ENCODE measurements at places on chromosomes 6 and 20. TPM values are rescaled to one million over a fixed set of nuclear protein-coding genes. Genes with fewer than 3 reads are reported as not detected.

The APOBEC2 gene
- not detected for total RNA-seq

The METTL24 gene
- total RNA-seq: 0.44 TPM

The POM121L2 gene
- total RNA-seq: not detected

The OARD1 gene
- 8.8 TPM for total RNA-seq

The FUCA2 gene
- 131 TPM for total RNA-seq

The PHACTR2 gene
- 52.9 TPM for total RNA-seq

The PRR18 gene
- not detected for total RNA-seq

The ECT2L gene
- total RNA-seq: not detected

The RIN2 gene
- 59.2 TPM for total RNA-seq

The SCUBE3 gene
- total RNA-seq: 0.44 TPM

The SIRPG gene
- total RNA-seq: not detected

The IRF4 gene
- under 0.01 TPM for total RNA-seq

The SEMG1 gene
- not detected for total RNA-seq

The RAB5IF gene
- 71.6 TPM for total RNA-seq

The FILIP1 gene
- 0.29 TPM for total RNA-seq

The VGLL2 gene
- total RNA-seq: not detected

The OR2J2 gene
- total RNA-seq: not detected

The SLC52A3 gene
- not detected for total RNA-seq

The NCOA6 gene
- 4.8 TPM for total RNA-seq

The CDH22 gene
- not detected for total RNA-seq

The BEND3 gene
- total RNA-seq: 0.73 TPM

The TSBP1 gene
- total RNA-seq: not detected

The SEL1L2 gene
- not detected for total RNA-seq

The TEAD3 gene
- 13.5 TPM for total RNA-seq

The CCNC gene
- 73.3 TPM for total RNA-seq

The PPP1R16B gene
- under 0.01 TPM for total RNA-seq

The ZNF831 gene
- total RNA-seq: not detected

The PRND gene
- total RNA-seq: not detected

The EPHA7 gene
- total RNA-seq: not detected

The POU5F1 gene
- total RNA-seq: 0.33 TPM

The HLA-DRA gene
- total RNA-seq: 0.17 TPM

The CLPSL2 gene
- not detected for total RNA-seq

The LHFPL5 gene
- total RNA-seq: not detected

The HSP90AB1 gene
- total RNA-seq: 491 TPM

The RIPOR3 gene
- total RNA-seq: 10.6 TPM

The TGM3 gene
- under 0.01 TPM for total RNA-seq

The ARG1 gene
- not detected for total RNA-seq

The SLC22A7 gene
- total RNA-seq: not detected

The UCKL1 gene
- 22.7 TPM for total RNA-seq

The ABHD16B gene
- not detected for total RNA-seq

The DLK2 gene
- total RNA-seq: 0.66 TPM

The EEF1A2 gene
- 0.87 TPM for total RNA-seq

The CD40 gene
- 8.8 TPM for total RNA-seq

The KIF16B gene
- 14.9 TPM for total RNA-seq

The ITCH gene
- 69.2 TPM for total RNA-seq

The TNFRSF21 gene
- 10.5 TPM for total RNA-seq
